PC-9 (cell line): ENCODE measurements at places on chromosomes 2 and 18. TPM values are rescaled to one million over a fixed set of nuclear protein-coding genes. Genes with fewer than 3 reads are reported as not detected.

- DNase-seq: no peak
Observed at GRCh38 chr2:222038067-222038802, 260.6 kb downstream of the PAX3 start.

- no peak for DNase-seq
Observed at GRCh38 chr2:102301867-102302362, 9.4 kb upstream of the IL1RL1 start.

GRCh38 chr2:163556511-163556910 is 179.3 kb downstream of the FIGN start:
- DNase-seq: no peak

DNA sequence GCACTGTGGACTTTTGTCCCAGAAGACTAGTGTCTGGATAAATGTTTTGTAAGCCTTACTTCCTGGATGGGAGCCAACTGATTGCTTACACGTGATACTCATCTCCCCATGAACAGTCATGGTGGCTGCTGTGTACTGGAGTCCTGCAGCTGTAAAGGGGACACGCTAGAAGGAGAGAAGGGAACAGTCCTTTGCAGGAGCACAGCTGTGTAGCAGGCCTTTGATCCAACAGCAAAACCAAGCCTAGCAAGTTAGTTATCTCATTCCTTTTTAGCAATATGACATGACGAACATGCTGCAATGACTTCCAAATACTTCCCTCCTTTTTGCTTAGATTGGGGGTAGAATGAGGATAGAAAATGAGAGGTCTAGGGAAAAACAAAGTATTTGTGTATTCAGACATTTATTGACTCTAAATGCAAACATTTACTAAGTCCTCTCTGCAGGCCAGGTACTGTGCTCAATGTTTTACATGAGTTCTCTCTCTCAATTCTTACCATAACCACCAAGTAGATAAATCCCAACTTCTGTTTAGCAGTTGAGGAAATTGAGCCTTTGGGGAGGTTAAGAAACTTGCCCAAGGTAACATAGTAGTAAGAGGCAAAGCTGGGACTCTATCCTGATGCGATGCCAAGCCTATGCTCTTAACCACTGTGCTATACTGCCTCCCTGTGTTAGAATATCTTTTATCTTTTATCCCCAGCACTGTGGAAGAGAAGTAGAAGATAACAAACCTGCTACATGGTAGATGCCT is 55.4 kb upstream of the CD28 start:
- no peak for DNase-seq

- no peak for DNase-seq
Observed at GRCh38 chr18:13620206-13620672, 106.1 kb downstream of the FAM210A start.

Gene CLIP4
- 107 and 134 TPM in 2 replicates for total RNA-seq

DNA sequence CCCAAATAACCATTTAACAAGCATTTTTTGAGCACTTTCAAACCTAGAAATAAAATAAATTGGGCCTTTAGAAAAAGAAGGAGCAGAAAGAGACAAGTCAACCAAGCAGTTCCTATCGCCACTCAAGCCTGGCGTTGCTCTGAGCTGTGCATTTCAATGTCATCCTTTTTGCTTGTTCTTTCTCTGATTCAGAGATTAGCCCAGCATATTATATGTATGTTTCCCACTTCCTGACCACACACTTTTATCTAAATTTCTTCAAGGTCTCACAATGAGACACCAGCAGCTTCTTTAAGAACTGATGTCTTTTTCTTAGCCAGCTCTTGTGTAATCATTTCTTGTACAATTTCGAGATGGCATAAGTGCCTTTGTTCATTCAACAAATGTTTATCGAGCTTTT is 344.5 kb upstream of the ID2 start:
- DNase-seq: no peak

- no peak for DNase-seq
Observed at GRCh38 chr2:21658269-21658668, 534.5 kb downstream of the TDRD15 start.

GRCh38 chr18:24368749-24369148 is 28.9 kb downstream of the OSBPL1A start:
- no peak for DNase-seq
